Stimulated activated CD4-positive, alpha-beta T cell treated with anti-CD3 and anti-CD28 coated beads, TNF-alpha, amount 100 ng/mL, for 4 hours (primary cell): ENCODE measurements at places on chromosomes 13 and 19.

- no peak for DNase-seq
These were observed 6.1 kb downstream of the ATP13A1 start for GRCh38 chr19:19657397-19657783.

DNA sequence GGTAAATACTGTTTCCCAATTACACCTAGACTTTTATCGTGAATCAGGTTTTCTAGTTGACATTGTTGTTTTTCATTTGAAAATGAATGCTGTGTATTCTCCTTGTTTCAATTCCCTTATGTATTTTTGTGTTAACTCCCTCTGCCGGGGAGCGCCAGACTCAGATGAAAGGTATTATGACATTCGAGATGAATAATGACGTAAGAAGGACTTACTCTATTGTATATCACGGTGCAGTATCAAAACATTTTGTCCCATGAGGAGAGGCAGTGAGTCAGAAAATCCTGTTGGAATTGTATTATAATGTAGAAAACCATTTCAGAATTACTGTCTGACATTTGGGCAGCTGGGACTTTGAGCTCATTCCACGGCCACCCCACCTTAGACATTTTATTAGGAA is 61.6 kb downstream of the LRCH1 start:
- DNase-seq = no peak

GRCh38 chr13:77637588-77637987 is 59.9 kb upstream of the SLAIN1 start:
- DNase-seq = no peak

DNA sequence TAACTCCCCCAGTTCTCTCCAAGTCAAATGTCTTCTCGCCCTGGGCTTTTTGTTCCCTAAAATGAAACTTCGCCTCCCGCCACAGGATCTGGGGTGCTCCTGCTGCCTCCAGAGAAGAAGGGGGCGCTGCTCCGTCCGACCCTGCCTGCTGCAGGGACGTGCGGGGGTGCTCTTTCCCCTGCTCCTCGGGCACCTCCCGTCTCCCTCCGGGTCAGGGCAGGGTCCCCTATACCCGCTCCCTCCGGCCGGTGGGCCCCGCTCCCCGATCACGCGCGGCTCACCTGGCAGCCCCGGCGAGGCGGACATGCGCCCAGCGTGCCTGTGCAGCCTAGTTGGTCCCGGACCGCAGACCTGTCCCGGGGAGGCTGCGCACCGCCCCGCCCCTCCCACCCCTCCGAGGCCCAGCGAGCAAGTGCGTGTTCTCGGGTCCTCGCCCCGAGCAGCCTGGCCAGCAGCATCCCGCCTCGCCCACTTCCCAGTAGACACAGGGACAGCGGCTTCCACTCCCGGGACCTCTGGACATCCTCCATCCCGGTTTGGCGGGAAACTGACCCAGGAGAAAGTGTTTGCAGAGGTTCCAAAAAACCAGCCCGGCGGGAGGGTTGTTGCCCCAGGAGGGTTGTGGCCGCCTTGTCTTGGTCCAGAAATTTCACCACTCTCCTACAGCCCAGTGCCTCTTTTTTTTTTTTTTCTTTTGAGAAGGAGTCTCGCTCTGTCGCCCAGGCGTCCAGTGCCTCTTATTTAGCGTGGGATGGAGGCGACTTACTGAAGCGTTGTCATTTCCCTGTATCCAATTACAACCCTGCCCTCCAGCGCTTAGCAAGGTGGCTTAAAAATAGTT is at the start of gene OXGR1:
OXGR1 (minus strand) TSS at position 460 of the 841 bp plus-strand sequence. CDS start 6,717 bp downstream, outside the sequence.
- no peak for DNase-seq

GRCh38 chr19:55526216-55527196 is 10.4 kb downstream of the SBK2 start:
- DNase-seq = no peak

DNA sequence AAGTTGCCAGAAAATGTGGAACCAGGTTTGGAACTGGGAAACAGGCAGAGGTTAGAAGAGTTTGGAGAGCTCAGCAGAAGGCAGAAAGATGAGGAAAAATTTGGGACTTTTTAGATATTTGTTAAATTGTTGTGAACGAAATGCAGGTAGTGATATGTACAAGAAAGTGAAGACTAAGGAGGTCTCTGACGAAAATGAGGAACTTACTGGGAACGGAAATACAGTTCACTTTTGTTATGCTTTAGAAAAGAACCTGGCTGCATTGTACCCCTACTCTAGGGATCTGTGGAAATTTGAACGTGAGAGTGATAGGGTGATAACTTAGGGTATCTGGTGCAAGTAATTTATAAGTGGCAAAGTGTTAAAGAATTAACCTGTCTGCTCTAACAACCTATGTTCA is 632.4 kb downstream of the SLITRK5 start:
- no peak for DNase-seq

DNA sequence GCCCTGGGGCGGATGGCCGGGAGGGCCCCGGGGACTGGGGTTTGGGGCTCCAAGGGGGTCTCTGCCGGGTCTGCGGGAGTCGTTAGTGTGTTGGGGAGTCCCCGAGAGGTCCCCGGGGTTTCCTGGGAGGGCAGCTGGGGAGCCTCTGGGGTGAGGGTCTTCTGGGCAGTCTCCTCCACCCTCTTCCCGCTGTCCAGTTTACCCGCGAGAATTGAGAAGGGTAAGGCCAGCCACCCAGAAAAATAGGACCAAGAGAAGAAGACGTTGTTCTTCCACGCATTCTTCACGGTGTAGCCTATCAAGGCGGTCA is 1.0 kb upstream of the ETFB start:
- peak; percentile 31 for DNase-seq

DNA sequence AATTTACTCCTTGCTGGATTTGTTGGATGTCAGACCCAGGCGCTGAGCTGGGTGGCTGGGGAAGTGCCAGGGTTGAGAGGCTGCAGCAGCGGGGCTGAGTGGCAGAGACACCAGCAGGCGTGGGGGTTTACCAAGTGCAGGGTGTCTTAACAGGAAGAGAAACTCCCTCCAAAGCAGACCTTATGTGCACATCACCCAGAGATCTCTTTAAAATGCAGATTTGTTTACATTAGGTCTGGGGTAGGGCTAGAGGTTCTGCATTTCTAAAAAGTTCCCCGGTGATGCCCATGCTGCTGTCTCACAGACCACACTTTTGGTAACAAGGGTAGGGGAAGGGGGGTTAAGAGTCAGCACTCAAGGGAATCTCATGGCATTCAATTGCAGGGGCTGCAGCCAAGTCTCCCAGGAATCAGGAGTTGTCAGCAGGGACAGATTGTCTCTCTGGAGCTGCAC is 80.7 kb upstream of the OLFM4 start:
- no peak for DNase-seq

- no peak for DNase-seq
These were observed 899 bp downstream of the GIPC3 start for GRCh38 chr19:3586127-3586626.

DNA sequence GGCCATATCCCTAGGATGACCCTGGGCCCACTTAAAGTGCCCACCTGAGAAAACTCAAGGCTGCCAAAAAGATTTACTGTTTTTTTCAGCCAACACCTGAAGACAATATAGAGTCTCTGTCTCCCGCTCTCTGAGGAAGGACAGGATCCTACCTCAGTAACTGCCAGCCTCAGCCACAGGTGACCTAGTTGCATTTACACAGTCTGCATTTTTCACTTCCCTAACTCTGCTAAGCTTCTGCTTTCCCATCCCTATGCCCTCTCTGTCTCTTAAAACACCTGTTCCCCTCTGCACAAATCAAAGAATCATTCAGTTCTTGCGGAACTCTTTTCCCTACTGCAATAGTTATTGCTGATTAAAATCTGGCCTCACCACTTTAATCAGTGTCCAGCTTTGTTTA is 609.5 kb downstream of the UQCRFS1 start:
- no peak for DNase-seq

DNA sequence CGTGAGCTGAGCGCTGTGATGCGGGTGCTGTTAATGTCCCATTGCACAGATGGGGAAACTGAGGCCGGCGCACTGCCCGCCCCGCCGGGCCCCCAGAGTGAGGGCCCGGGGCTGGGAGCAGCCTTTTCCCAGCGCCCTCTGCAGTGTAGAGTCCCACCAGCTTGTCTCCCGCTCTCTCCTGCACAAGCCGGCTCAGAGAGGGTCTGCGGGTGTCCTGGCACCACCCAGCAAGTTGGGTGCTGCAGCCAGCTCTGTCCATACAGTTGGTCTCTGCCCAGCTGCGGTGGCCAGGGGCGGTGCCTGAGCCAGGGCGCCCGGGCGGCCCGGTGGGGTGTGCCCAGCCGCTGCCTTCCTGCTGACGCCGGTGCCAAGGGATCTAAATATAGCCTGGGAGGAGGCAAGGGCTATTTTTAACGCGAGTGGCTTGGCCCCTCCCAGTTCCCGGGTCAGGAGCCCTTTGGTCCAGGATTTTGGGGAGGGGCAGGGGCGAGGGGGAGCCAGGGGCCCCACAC is 19.3 kb downstream of the GADD45B start:
- DNase-seq = no peak

GRCh38 chr13:20924758-20925394 is 22.3 kb upstream of the XPO4 start:
- DNase-seq = peak; percentile 51

GRCh38 chr13:23960566-23961156 is 63.4 kb upstream of the C1QTNF9B start:
- DNase-seq = no peak

DNA sequence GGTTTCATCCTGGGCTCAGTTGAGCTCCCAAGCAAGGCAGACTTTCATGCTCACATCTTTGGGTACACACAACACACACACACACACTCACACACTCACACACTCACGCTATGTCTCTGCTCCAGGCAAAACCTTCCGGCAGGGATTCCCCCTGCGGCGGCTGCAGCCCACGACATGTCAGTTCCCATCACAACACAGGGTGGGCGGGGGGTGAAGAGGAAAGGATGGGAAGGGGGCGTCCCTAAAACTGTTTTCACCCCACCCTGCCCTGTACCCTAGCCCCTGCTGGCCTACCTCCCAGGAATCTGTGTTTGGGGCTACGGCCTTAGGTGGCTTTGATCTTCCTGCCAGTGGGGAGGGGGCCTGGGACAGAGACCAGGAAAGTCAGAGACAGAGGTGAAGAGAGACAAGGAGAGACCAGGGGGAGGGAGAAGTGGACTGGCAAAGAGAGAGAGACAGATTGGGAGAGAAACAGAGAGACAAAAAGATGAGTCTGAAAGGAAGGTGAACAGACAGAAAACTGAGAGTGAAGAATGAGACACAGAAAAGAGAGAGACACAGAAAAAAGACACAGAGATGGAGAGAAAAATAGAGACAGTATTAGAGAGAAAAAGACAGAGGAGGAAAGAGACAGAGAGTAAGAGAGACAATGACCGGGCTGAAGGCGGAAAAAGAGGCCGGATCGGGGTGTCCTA is 3.9 kb downstream of the LRFN1 start:
- no peak for DNase-seq

DNA sequence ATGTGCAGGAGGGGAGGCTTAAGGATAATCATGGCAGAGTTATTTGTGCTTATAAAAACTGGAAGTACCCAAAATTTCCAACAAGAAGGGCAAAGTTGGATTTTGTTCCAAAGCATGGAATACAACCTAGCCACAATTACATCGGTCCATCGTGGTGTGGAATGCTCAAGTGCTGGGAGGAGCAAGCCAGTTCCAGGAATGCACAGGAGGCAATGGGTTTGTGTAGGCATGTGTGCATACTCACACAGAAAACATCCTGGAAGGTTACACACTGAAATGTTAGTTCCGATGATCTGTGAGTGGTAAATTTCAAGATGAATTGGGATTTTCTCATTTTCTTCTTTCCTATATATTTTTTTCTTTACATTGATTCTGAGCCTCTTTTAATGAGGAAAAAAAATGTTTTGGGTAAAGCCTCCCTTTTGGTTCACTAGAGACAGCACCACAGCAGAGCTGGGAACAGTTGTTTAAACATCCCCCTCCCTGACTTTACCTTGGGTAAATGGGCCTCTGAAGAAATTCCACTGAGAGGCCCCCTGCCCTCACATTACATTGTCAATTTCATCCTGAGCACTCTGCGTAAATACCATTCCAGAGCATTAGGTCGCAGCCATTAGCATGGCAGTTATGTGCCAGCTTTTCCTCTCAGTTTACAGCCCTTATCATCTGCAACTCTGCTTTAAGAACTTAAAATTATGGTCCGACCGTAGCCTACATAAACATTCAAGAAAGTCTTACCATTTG is 122.0 kb downstream of the UQCRFS1 start:
- DNase-seq = no peak

- DNase-seq = no peak
These were observed 24.1 kb downstream of the LHFPL6 start for GRCh38 chr13:39578821-39579291.

DNA sequence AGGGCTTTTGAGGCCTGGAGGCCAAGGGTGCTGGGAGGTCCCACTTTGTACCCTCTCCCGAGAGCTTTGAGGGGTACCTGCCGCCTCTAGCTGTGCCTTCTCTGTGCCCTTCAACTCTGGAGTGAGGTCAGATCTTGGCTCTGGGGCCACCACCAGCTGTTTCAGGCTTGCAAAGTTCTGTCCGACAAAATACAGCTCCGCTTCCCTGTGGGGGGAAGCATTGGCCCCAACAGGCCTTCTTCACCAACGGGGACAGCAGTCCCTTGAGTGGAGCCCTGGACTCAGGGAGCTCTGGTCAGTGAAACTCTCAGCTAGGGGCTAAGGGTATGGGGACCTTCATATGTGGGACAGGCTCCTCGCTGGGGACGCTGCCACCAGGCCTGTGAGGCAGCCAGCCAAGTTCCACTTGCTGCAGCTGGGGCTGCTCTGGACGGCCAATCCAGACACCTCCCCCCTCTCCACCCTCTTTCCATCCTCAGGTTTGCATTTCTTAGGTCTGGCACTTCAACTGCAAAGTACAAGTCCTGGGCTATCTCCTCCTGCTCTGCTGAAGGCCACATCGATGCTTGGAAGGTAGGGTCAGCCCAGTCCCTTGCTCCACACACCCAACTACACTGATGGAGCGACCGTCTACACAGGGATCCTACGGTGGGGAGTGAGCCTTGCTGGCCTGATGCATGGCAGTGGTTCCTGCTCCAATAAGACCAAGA is 46.8 kb downstream of the C13orf46 start:
- DNase-seq = no peak

- DNase-seq = no peak
These were observed 22.8 kb downstream of the COL4A2 start for GRCh38 chr13:110329798-110330461.

DNA sequence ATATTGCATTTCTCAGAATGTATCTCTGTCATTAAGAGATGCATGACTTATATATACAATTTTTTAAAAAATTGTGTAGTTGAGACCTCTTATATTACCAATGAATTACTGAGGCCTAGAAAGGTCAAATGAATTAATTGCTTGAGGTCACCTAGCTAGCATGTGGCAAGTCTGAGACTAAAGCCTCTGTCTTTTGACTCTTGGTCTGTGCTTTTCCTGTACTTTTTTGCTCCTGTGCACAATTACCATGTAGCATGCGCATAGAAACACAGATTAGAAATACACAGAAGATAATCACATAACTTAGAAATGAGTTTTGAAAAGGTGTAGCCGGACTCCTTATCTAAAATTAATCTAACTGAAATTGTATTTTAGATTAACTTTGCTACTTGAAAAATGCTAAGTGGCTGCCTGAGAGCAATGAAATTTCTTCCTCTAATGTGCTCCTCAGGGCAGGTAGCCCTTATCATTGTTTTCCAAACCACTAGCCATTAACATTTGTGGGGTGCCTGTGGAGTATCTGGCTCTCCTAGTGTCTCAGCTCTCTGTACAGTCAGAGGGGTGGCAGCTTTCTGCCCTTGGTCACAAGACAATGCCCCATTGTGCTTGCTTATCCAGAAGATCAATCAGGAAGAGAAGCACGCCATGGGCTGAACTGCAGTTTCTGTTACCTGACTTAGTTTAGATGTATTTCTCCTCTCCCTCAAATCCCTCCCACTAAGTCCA is 119.6 kb downstream of the RFC3 start:
- no peak for DNase-seq

GRCh38 chr19:9354651-9355050 is 8.2 kb upstream of the ZNF177 start:
- DNase-seq = no peak
